Stimulated activated CD8-positive, alpha-beta memory T cell treated with anti-CD3 and anti-CD28 coated beads, Interleukin-4, amount 100 ng/mL, for 1 hour (primary cell): ENCODE measurements at places on chromosomes 1 and 21.

DNA sequence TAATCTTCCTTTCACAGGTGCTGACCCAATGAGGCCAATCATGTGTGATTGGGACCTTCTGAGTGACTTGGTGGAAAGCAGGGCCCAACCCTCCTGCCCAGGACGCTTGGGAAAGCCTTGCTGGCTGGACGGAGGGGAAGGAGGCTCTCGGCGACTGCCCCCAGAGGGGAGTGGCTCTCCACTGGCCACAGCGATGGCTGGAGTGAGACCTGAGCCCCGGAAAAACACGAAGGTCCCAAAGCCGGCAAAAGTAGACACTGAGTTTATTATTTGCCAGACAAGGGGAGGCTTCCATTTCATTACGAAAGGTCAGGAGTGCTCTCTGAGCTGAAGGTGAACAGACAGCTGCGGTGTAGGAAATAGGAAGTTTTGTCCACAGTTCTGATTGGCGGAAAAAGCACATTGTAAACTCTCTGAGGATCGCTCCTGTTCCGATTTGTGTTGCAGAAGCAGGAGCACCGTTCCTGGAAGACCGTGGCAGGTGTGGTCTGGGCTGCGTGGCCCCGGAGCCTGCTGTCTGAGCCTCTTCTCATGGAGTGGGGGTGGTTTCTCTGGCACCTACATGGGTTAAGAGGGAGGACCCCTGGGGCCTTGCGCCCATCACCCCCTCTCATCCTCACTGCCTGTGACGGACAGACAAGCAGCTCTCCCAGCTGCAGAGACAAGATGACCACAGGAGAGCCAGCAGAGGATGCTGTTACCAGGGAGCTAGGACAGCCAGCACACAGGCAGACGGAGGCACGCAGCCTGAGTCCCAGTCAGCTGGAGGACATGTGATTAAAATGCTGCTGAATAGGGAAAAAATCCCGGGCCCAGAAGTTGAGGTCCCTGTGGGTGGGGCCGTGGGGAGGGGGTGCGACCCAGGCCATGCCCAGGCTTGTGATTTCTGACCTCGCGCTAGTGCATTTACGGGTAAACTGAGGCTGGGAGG lies 41.5 kb downstream of the KRTAP10-1 start:
- no peak for DNase-seq

GRCh38 chr1:178935610-178936009 lies 64.7 kb upstream of the ANGPTL1 start:
- DNase-seq: no peak

DNA sequence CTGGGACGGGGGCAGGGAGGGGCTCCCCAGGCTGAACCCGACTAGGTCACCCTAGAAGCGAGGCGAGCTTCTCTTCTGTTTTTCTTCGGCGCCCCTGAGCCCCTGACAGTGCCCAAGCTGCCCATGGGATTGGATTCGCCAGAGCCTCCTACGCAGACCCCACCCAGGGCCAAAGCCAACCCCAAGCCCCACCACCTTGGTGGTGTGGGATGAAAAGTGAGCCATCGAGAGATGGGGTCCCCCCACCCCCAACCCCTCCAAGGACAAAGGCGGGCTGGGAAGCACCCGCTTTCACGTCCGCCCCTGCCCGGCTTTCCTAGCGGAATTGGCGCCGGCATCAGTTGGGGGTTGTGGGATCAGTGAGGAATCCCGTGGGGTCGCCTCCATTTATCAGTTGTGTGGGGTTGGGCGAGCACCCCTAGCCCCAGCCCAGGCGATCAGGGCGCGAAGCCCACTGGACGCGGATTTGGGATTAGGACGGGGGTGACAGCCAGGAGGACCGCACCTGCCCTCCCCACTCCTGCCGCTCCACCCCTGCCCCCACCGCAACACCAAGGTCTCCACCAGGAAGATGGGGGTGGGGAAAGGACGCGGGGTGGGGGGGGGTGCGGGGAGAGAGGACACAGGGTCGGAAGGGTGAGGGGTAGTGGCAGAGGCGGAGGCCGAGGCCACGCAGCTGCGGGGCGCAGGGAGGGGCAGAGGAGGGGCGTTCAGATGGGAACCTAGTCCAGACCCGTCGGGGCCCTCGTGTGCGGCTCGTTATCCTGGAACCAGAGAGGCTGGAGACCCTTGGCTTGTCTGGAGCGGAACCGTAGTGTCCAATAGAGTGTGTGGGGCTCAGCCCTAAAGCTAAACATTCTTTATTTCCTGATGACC lies 4.4 kb downstream of the TSPEAR start:
- DNase-seq: no peak

- no peak for DNase-seq
Measured at GRCh38 chr1:2128189-2128901, 66.2 kb downstream of the FAAP20 start.

DNA sequence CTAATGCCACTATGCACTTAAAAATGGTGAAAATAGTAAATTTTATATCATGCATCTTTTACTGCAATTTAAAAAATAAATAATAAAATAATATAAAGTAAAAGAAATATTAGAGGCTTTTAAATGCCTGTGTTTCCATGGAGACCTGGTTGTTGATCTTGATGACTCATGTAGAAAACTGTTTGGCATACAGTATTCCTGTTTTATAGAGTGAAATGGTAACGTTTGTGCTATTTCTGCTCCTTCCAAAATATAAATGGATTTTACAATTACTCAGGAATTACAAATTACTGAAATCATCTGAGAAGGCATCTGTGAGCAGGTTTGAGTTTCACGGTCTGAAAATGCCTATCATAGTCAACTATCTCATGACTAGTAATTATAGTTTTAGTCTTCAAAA lies 98.4 kb upstream of the USP25 start:
- DNase-seq: no peak

GRCh38 chr1:62395291-62395690 lies 41.6 kb upstream of the USP1 start:
- DNase-seq: no peak

GRCh38 chr1:226624526-226624925 lies 76.0 kb downstream of the STUM start:
- DNase-seq: no peak

DNA sequence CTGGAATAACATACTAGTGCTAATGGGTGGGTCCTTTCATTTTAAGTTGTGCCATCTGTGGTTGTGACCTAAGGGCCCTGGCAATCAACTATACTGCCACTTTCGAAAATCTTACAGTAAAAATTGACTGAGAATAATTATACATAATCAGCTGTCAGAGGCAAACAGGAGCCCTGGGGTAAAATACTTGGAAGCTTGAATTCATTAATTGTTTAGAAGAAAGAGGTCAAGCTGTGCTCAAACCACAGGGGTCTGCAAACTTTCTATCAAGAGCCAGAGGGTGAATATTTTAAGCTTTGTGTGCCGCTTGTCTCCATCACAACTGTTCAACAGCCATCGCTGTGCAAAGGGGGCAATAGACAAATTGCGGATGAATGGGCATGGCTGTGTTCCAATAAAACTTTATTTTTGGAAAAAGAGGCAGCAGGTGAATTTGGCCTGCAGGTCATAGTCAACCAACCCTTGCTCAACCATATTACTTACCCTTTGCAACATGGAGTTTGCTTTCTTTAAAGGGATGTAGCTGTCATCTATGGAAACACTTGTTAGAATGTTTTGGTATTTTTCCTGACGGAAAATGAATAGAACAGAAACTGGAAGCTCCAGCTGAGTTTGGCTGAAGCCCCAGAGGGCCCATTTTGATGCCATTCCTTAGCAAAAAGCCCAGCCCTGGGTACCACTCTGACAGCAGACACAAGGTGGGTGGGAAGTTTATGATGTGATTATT lies 35.7 kb upstream of the USP1 start:
- DNase-seq: no peak

- DNase-seq: no peak
Measured at GRCh38 chr1:226549094-226549936, 751 bp downstream of the STUM start.

GRCh38 chr1:170133766-170134495 lies 11.8 kb upstream of the NTMT2 start:
- DNase-seq: no peak

- no peak for DNase-seq
Measured at GRCh38 chr1:195415584-195415983, 1192.7 kb downstream of the KCNT2 start.

DNA sequence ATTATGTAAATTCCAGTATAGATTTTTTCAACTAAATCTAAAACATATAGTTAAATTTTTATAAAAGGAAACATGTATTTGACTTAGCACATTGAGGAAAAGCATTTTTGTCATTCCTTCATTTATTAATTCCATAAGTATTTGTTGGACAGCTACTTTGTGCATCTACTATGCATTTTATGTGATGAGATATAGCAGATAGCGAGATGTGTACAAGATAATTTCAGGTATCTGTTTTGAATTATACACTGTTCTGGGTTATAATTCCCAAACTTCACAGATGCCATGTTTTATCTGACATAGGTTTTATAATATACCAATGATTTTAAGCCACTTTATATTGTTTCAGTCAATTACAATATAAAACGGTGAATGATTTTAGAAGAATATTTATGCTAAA lies 398.7 kb downstream of the USH2A start:
- DNase-seq: no peak

- no peak for DNase-seq
Measured at GRCh38 chr1:209549443-209550205, 33.9 kb upstream of the CAMK1G start.

DNA sequence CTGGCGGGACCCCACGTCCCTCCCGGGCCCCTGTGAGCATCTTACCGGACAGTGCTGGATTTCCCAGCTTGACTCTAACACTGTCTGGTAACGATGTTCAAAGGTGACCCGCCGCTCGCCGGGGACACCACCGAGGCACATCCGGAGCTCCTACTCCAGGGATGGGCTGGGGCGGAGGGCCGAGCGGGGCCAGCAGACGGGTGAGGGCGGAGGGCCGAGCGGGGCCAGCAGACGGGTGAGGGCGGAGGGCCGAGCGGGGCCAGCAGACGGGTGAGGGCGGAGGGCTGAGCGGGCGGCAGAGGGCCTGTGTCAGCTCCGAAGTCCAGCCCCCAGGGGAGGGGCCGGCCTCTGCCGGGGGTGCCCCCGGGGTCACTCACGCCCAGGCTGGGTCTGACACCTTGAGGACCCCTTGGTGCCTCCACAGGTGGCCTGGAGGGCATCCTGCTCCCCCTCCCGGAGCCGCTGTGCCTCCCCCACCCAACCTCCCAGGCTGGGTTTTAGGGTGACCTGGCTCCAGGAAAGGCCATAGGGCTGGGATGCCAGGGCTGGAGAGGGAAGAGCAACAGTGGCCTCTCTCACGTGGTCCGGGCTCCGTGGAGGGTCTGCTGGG lies 5.7 kb upstream of the TTLL10 start:
- DNase-seq: no peak

GRCh38 chr1:51341876-51342496 lies 11.6 kb upstream of the TTC39A start:
- no peak for DNase-seq

DNA sequence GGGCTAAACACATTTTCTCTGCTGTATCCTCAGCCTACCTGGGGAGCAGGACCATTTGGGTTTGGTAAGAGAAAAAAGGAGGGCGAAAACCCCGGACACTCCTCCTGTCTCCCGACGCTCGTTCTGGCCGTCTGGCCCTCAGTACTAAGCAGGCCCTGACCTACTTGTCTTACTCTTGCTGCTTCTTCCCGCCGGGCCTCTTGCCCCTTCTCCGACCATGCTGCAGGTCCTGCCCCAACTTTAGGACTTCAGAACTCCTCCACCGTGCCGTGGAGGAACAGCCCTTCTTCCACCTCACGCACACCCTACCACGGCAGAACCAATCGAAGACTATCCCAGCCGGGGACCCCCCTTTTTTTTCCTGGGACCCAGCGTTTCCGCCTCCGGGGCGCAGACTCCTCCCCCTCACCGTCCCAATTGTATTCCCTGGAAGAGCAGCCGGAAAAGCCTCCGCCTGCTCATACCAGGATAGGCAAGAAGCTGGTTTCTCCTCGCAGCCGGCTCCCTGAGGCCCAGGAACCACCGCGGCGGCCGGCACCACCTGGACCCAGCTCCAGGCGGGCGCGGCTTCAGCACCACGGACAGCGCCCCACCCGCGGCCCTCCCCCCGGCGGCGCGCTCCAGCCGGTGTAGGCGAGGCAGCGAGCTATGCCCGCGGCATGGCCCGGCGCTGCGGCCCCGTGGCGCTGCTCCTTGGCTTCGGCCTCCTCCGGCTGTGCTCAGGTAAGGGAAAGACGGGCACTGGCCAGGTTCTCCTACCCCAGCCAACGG lies at the start of gene CHRNB2:
Gene CHRNB2, plus strand, starts transcription at position 393 of the 771 bp plus-strand sequence. Its CDS starts 267 bp downstream, at position 660.
- DNase-seq: peak; percentile 26

GRCh38 chr1:25550155-25550506 lies 6.7 kb downstream of the LDLRAP1 start:
- DNase-seq: no peak

DNA sequence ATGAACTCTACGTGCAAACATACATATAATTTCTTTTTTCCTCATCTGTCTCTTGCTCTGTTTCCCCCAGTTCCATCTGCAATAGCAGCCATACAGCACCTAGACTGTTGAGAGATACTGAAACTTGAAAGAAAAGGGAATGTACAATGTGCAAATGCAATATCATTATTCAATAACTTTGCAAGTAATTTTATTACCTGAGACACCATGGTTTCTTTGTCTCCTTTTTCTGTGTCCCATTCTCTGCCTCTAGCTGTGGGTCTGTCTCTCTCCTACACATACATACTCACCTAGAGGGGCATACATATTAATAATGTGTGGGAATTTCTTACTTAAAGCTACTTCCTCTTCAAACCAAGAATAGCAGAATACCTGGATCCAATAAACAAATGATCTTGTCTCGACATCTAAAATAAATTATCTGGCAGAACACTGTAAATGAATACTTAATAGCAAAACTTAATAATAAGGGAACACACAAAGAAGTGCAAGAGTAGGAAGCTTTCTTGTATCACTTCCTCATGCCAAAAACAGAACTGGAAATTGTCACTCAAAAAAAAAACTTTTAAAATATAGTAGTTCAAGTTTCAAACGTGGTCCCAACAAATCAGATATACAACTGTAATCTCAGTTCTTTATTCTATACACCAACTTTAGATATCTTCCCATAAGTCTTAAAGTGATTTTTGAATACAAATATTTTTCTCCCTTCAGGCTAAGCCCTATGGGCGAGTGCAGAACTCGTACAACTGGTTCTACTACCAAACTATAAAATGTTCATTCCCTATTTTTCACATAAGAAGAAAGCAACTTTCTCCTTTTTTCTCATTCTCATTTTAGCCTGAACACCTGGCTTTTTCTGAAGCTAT lies 194.6 kb downstream of the NRIP1 start:
- DNase-seq: no peak

DNA sequence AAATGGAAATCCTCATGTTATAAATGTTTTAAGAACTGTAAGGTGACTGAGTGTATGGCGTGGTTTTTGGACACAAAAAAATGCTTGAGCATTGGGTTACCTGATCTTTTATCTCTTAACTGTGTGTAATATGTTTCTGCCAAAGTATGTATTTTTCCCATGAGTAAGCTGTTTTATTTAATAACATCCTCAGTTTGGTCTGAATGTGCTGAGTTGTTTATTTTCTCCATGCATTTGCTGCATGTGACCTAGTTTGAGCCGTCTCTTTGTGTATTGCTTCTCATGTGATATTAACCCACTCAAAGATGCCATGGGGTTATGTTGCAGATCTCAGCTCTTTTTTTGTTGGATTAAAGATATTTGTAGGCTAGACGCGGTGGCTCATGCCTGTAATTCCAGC lies 6.1 kb upstream of the LYPLA2 start:
- no peak for DNase-seq

GRCh38 chr1:156019946-156020292 lies 832 bp downstream of the SSR2 start:
- DNase-seq: no peak
